BE2C (cell line): ENCODE measurements at places on chromosomes 5 and 9.

- no peak for DNase-seq
Measured at GRCh38 chr9:120974181-120974580, 47.6 kb upstream of the TRAF1 start.

GRCh38 chr5:83401775-83402174, 69.8 kb upstream of the VCAN start:
- no peak for DNase-seq

DNA sequence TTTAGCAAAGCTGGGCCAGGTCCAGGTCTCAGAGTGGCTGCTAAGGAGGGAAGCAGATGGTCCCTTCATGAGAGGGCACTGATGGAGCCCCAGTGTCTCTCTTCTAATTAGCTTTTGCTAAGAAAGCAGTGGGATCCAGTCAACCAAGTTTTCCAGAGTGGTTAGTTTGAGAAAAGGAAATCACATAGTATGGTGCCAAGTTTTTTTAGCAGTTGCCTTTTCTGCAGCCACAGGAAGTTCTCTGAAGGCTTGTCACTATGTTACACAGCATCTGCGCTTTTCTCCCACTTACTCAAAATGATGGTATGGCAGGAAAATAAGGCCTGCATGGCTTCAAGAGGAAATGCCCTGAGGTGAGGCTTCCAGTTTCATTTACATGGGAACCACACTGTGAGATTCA, 331.5 kb upstream of the ZNF462 start:
- no peak for DNase-seq

GRCh38 chr5:154236-154635, 37.1 kb upstream of the LRRC14B start:
- DNase-seq = no peak

- no peak for DNase-seq
Measured at GRCh38 chr5:169913479-169913878, 66.8 kb downstream of the INSYN2B start.

- DNase-seq = no peak
Measured at GRCh38 chr9:76827296-76828080, 63.2 kb downstream of the PCA3 start.

DNA sequence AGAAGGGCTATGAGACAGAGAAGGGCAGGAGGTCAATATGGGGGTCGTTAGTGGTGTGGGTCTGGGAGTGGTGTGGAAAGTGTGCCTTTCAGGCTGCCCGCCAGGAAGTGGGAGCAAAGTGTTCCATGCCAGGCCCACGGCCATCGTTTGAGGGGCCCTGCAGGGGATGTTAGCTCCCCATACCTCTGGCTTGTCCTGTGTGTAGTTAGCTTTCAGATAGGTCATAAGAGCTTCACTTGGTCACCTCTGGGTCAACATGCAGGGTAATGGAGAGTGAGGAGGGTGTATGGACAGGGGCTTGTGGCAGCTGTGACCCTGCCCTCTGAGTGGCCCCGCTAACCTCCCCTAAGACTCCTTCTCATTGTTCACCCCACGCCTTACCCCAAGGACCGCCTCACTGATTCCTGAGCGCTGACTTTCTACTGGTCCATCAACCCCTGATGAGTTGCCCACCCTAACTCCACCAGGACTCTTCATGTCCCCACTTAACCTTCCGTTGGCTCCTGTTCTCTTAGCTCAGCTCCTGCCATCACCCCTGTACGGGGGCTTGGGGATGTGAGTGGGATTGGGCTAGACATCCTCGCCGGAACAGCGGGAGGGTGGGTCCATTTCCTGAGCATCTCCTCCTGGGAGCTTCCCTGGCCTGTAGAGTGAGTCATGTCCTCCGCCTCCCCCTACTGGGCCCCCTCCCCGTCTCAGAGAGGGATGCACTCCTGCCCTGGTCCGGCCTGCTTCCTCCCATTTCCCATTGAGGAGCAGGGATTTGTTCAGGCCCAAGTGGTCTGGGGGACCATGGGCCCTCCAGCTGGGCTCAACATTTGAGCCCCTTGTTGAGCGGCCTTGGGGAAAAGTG, 125.7 kb downstream of the FGF18 start:
- no peak for DNase-seq

DNA sequence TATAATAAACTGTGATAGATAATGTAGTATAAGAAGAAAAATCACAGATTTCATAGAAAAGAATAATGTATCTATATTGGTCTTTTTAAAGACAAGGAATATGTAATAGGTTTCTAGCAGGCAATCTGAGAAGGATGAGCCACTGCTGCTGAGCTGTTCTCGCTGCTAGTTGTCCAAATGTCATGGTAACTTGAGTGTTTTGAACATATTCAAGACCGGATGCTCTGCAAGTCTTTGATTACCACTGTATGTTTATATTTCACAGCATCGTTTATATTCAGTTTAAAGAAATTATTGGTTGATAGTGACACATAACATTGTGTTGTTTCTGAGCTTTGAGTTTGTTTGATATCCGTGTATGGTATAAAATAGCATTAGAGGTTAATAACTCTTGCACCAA, 9.6 kb downstream of the C5orf47 start:
- no peak for DNase-seq

DNA sequence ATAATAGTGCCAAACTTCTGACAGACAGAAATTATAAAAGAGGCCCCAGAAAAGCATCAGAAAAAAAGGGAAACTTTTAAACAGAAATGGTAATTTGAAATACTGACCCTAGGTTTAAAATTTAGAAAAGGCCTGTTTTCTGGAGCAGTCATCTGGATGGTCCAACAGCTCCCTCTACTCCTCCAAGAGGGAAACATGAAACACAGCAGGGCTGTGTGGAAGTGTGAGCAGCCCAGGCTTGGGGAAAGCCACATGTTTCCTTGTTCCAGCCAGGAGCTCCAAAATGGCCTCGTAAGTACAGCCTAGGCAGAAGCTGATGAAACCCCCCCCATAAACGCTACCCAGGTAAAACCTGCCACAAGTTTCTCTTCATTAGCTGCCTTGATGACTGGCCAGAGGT, 499.3 kb upstream of the ADAMTS16 start:
- DNase-seq = no peak

GRCh38 chr5:67831048-67831447, 384.5 kb upstream of the PIK3R1 start:
- no peak for DNase-seq

DNA sequence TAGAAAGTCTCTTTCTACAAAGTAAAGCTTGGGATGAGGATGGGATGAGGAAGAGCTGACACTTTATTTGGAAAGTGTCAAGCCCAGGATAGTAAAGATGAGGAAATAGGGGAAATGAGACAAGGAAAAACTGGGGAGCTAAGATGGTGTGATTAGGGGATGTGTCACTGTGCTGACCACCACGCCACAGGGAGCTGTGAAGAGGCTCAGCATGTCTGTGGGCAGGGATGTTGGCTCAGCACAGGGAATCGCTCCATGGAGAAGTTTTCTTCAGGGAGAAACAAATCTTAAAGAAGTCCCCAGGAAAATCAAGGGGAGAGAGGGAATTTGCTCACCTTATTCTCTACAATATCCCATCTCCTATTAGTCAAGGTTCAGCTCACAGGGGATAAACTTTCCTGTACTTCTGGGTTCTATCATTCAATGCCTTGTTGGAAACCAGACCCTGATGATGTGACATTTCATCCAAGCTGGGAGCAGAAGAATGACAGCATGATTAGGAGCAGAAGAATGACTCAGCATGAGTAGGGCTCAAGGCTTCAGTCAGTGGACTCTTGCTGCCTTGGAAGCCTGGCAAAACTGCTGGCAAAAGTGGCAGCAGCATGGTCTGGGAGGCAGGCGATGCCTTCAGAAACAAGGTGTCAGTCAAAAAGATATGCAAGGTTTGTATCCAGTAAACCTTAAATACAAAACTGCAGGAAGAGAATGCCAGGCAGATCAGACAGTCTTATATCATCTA, 4.9 kb downstream of the HSPB3 start:
- no peak for DNase-seq

GRCh38 chr9:15104826-15105420, 194.7 kb upstream of the FREM1 start:
- DNase-seq = peak; percentile 29

- DNase-seq = no peak
Measured at GRCh38 chr5:177992466-177992865, 3.6 kb downstream of the PROP1 start.

GRCh38 chr9:112844771-112845542, 45.7 kb downstream of the SLC46A2 start:
- DNase-seq = peak; percentile 77

- DNase-seq = no peak
Measured at GRCh38 chr5:55665065-55665464, 47.1 kb downstream of the SLC38A9 start.

- DNase-seq = no peak
Measured at GRCh38 chr5:131142970-131143617, 22.0 kb downstream of the HINT1 start.

- no peak for DNase-seq
Measured at GRCh38 chr9:82081496-82081895, 92.9 kb downstream of the SPATA31D1 start.

GRCh38 chr9:132578367-132578932, 4.0 kb upstream of the BARHL1 start:
- DNase-seq = no peak

DNA sequence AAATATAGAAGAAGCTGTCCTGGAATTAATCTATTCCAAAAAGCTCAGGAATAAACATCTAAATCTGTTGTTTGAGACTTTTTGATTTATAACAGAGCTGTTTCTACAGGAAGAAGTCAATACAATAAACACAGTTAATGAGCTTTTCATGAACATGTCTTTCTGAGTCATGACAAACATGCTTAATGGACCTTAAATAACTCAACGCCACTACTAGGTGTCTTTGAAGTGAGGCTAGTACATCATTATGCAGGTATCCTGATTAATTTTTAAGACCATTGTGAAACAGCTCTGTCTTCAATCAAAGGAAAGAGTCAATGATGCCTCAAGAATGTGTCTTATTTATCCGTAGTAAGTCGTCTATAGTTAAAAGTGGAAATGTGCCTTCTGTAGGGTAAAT, 131.6 kb downstream of the GABRB2 start:
- DNase-seq = no peak

- no peak for DNase-seq
Measured at GRCh38 chr9:87435189-87435880, 62.3 kb upstream of the DAPK1 start.

- no peak for DNase-seq
Measured at GRCh38 chr9:70444904-70445303, 30.4 kb upstream of the KLF9 start.

DNA sequence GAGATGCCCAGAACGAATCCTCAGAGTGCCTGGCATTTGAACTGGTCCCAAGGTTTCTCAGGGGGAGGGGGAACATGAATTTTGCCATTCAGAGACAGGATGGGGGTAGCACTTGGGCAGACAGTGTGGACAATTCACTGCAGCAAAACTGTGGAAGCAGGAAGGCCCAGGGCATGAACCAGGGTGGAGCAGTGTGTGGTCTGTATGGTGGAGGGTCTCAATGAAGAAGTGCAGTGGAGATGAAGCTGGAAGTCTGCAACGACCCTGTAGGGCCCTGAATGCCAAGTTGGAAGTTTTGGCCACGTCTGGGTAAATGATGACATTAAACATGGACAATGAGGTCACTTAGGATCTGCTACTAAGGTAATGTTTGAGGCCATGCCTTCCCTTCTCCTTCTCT, 273.9 kb downstream of the CDK5RAP2 start:
- no peak for DNase-seq

DNA sequence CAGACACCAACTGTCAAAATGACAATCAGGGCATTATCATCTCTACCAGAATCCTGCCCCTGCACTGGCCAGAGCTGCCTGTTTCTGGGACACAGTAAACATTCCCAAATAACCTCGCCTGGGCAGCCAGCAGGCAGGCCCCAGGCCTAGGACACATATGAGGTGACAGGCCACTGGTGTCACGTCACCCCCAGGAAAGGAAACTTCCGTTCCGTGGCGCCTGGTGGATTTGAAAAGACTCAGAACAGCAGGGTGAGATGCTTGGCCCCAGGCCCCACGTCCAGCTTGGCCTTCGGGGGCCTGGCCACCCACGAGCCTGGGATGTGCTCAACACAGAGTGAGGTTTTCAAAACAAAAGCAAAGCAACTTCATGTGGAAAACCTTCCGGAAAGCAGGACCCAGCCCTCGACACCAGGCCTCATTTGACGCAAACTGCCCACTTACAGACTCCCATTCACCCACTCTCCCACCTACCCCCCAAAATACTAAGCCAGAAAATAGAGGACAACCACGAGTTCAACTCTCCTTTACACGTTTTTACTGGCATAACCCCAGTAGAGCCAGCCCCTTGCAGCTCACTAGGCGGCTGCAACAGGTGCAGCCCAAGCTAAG, 1.2 kb downstream of the SEMA4D start:
- DNase-seq = no peak

DNA sequence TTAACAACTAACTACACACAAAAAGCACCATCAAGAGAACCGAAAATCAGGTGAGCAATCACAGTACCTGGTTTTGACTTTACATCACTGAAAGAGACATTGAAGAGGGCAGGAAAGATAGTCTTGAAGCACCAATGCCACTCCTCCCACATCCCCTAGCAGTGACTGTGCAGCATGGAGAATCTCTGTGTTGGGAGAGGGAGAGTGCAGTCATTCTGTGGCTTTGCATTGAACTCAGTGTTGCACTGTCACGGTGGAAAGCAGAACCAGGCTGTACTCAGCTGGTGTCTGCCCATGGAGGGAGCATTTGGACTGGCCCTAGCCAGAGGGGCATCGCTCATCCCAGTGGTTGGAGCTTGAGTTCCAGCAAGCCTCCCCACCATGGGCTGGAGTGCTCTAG, 40.4 kb downstream of the C5 start:
- no peak for DNase-seq

- no peak for DNase-seq
Measured at GRCh38 chr9:3014178-3014577, 170.3 kb upstream of the PUM3 start.

DNA sequence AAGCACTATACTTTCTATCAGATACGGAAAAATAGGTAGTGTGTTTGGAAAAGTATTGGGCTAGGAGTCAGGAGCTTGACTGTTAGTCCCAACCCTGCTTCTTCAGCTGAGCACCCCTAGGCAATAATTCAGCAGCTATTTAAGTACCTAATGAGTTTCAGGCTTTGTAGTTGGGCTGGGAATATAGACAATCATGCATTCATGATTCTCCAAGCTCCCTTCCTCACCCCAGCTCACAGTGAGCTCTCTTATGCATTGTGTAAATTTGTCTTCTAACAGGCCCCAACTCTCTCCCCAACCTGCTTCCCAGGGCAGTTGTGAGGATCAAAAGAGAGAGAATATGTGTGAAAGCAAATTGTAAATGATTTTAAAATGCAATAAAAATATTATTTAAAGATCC, 201.2 kb downstream of the MSX2 start:
- DNase-seq = no peak

DNA sequence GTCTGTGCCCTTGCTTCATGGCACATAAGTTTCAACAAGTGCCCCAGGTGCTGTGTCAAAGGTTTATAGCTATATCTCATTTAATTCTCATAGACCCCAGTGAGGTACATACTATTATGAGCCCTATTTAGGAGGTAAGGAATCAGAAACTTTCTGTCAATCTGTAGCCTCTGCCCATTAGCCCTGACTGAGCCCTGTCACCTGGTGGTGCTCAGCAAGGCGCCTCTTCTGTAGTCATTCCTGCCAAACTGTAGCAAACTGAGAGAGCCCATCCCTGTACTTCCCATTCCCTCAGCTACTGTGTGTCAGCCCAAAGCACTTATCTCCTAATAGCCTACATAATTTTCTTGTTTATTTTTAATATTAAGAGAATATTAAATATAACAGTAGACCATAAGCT, 46.5 kb upstream of the FOXI1 start:
- DNase-seq = no peak
